Stimulated activated CD4-positive, alpha-beta T cell treated with anti-CD3 and anti-CD28 coated beads, Interleukin-4, amount 100 ng/mL, for 48 hours (primary cell): ENCODE measurements at places on chromosomes 3 and 15.
A peak's percentile ranks its signal among the peaks of the same experiment; 100 is the strongest.

DNA sequence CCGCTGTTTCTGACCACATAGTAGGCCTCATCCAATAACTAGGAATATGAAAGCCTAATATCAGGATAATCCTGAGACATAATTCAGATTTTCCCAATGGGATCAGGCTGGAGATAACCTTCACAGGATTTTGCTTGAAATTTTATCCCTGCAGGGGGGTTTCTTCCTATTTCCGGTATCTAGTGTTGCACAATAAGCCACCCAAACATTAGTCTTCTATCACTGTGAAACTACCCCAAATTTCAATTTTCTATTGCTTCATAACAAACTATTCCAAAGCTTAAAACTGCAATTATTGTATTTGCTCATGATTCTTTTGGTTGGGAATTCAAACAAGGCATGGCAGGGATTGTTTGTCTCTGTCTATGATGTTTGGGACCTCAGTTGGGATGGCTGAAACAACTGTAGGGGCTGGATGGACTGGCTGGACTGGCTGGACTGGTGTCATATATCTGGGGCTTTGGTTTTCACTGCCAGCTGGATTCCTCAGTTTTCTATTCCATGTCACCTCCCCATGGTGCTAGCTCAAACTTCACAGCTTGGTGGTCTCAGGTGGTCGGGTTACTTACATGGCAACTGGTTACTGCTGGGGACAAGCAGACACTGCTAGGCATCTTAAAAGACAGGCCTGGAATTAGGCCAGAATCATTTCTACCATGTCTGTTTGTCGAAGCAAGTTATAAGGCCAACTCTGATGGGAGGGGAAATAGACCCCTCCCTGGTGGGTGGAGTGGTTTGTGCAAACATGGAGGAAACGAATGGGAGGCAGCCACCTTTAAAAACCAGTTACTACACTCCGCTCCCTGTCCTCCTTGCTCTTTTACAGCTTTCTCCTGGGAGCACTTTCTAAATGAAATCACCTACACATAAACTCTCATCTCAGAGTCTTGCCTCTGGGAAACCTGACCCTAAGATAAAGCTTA lies 88.2 kb upstream of the STT3B start:
- DNase-seq: no peak

GRCh38 chr3:109874896-109875708 lies 537.8 kb upstream of the DPPA4 start:
- no peak for DNase-seq

GRCh38 chr3:118272991-118273390 lies 761.7 kb downstream of the IGSF11 start:
- no peak for DNase-seq

DNA sequence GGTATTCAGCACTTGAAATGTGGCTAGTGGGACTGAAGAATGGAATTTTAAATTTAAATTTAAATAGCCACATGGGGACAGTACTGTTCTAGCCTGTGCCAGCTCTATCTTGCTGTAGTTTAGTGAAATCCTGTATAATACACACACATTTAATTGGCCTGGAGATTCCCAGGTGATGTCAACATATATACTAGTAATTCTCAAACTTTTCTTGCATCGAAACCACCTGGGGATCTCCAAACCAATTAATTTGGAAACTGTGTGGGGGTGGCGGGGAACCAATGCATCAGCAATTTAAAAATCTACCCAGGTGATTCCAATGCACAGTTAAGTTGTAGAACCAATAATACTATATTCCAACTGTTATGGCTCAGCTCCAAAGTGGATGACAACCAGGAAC lies 228.9 kb upstream of the MRPL3 start:
- DNase-seq: no peak

- DNase-seq: no peak
Observed at GRCh38 chr3:183524476-183524875, 31.0 kb downstream of the KLHL6 start.

DNA sequence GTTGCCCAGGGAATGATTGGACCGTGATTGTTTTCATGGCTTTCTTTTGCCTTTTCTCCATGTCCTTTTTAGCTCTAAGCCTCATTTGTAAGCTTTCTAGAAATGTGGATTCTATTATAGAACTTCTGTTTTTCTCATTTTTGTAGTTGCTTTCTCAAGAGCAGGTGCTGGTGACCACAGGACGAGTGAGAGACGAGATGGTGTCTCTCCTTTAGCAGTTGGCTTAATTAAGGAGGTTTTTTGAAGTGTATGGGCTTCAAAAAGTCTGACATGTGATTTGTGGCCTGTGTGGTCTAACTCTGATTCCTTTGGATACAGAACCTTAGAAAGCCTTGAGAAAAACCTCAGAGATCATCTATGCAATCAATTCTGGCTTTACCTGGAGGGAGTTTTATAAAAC lies 292.8 kb downstream of the LPP start:
- DNase-seq: no peak

DNA sequence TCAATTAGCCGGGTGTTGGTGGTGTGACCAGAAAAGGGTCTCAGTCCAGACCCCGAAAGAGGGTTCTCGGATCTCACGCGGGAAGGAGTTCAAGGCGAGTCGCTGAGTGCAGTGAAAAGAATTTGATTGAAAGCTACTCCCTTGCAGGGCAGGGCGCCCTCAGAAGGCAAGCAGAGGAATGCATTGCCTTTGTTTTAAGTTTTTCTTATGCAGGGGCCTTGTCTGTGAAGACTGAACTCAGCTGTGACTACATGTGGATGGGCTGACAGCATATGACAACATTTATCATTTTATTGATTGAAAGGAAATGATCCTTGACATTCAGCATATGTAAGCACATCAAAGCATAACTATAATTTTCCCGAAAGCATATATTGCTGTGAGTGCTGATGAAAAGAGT lies 11.8 kb downstream of the CPN2 start:
- no peak for DNase-seq

DNA sequence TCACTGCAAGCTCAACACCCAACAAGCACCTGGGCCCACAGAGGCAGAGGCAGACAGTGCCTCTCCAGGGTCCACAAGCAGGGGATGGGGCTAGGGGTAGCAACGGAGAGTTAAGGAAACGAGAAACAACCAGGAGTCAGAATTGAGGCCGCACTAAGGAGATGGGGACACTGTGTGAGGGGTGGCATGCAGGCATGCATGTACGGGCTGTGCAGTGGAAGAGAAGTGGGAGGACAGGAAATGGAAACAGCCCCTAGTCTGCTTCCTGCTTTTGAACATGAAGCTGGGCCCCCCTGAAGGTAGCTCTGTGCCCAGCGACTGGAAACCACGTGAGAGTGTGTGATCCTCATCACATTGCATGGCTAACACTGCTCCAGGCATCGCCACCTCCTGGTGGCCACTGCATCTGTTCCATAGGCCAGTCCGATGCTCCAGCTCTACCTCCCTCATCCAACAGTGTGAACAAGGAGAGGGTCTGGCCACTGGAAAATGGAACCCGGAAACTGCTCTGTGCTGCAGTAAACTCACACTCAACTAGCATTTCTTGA lies 44.0 kb downstream of the XXYLT1 start:
- no peak for DNase-seq

- no peak for DNase-seq
Observed at GRCh38 chr15:70259028-70259424, 161.3 kb upstream of the TLE3 start.

- no peak for DNase-seq
Observed at GRCh38 chr3:46360907-46361306, 7.0 kb downstream of the CCR2 start.

DNA sequence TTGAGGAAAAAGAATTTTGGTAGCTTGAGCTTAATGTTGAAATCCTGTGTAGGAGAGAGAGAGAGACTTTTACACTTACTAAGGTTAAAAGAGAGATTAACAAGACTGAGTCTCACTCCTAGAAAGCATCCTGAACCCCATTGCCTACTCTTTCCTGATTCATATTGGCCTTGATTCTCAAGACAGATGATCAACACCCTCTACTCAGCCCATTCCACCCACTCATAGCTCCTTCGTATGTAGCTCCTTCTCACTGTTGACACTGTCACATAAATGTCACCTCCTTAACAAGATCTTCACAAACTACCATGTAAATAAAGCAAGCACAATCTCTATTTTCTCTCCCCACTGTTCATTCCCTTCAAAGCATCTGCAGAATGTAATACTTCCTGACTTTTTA lies 574.6 kb upstream of the LMCD1 start:
- DNase-seq: no peak

- no peak for DNase-seq
Observed at GRCh38 chr3:141963301-141963700, 86.9 kb downstream of the ATP1B3 start.

- DNase-seq: peak; percentile 43
Observed at GRCh38 chr15:48888191-48888590, 10.3 kb downstream of the EID1 start.

DNA sequence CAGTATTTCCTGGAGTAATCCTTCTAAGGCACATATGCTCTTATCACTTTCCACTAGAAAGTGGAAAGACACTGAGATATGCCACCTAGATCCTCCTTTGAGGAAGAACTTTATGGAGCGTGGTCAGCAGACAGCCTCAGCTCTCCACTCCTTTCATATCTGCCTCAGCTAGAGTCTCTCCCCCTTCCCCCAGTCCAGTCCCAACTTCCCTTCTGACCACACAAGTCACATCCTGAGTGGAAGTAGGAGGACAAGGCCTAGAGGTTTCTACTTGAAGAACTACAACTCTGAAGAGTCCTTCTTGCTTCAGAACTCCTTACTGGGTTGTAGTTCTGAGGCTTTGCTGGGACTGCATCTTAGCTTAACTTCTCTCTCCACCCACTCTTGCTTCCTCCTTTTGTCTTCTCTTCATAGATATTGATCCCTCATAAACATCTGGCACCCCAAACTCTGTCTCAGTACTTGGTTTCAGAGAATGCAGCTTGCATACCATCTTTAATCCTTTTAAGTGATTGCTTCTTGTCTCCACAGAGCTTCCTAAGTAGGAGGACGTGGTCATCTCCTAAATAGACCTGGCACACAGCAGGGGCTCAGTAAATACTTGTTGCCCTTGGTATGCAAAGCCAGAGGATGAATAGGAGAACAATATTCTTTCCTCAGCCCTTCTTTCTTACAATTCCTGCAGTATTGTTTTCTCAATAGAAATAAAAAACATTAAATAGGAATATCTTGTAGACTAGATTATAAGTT lies 109.6 kb downstream of the OXSM start:
- no peak for DNase-seq
